ENCODE measurements at places on chromosomes 7 and 10.
A peak's percentile ranks its signal among the peaks of the same experiment; 100 is the strongest.

DNA sequence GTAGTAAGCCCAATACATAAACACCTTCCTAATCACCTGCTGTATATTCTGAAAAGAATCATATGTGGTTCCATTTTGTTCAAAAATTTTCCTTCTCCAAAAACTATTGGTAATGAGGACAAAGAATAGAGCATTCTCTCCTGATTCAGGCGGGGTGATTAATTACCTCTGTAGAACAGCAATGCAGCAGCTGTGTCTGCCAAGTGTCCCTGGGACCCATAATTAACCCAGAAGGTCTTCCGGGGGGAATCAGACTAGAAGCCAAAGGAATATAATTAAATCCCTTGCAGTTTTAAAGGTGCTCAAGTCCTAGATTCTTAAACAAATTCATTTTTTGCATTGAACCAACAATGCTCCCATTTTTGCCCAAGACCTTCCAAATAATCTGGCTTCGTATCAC lies 60.3 kb upstream of the ABLIM1 start:
- DNase-seq: no peak

GRCh38 chr10:4372601-4373000 lies 453.4 kb upstream of the AKR1E2 start:
- peak; percentile 99 for DNase-seq

- peak; percentile 31 for DNase-seq
Measured at GRCh38 chr10:112203328-112204076, 19.9 kb upstream of the GPAM start.

DNA sequence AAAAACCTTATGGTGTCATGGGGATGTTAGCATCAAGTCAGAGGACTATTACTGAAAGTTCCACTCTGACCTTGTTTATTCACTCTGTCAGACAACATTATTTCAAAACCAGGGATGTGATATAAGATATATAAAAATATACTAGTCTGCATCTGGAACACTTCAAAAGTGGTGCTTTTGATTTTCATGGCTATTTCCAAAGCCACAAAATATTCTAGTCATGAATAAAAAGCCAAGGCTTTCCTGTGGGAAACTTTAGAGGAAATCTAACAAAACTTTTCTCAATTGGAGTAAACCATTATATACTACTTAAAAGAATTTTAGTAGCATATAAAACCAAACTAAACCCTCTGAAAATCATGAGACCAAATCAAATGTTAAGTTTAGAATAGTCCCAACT lies 205.2 kb downstream of the TMEM26 start:
- no peak for DNase-seq

DNA sequence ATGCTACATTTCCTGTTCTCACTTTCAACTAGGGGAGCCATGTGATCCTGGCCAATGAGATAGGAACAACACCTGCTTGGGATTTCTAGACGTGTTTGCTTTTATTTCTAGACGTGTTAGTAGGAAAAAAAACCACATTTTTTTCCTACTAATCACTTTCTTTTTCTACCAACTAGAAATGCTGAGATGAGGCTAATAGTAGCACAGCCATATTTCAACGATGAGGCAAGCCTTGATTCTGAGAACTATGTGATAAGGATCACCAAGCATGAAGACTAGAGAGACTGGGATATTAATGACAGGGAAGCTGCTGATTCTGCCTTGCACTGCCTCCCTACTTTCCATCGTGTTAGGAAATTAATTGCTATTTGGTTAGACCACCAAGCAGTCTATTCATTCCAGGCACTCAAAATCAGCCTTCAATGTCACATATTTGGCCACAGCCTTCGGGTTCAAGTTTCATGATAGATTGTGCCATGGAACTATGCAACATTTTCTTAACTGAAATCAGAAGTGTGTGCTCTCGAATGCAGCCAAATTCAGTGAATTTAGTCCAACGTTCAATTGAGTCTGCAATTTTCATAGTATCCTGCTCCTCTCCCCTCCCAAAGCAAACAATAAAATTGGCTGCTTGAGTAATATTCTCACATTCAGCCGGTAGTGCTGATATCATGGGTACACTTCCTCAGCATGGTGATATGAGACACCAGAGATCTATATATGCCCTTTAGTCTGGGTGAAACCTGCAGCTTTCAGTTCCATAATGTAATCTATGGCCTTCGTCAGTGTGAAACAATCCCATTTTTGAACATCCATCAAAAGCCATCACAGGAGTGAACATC lies 98.1 kb downstream of the GPR37 start:
- DNase-seq: peak; percentile 5

DNA sequence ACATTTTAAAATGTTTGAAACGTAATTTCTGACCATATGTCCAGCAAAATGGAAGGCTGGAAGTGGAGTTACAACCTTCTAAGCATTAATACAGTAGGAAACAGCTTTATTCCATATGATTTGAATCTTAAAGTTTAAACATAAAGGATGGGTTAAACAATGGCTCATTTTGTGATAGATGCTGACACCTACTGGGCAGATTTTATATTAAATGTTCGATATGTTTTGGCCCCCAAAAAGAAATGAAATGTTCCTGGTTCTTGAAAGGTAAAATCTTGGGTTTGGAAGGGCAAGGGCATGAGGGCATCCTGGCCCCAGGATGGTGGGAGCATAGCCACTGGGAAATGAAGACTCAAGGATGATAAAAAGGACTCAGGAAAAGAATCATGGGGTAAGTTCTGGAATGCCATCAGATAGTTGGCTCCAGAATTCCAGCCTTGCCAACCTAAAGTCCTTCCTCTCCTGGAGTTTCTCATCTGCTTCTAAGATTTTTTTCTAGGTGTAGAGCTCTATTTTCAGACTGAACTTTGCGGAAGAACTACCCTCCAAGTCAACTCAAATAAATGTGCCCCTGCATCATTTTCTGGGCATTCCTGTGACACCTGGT lies 34.6 kb upstream of the SLC35G1 start:
- DNase-seq: peak; percentile 43

DNA sequence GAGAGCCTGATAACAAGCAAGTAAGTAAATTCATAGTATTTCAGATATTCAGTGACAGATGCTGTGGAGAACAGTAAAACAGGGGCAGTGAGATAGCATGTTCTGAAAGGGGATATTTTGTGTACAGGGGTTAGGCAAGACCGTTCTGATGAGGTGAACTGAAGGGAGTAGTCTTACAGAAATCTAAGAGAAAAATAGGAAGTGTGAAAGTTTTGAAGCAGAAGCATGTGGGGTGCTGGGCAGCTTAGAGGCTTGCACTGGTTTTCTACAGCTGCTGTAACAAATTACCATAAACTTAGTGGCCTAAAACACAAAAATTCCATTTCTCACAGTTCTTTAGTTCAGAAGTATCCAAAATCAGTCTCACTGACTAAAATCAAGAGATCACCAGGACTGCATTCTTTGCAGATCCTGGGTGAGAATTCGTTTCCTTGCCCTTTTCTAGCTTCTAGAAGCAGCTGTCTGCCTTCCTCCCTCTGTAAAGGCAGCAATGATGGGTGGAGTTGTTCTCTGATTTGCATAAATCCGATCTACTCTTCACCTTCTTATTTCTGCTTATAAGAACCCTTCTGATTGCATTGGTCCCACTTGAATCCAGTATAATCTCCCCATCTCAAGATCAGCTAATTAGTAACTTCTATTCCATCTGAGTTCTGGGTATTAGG lies 7.5 kb upstream of the KLF14 start:
- DNase-seq: no peak

- peak; percentile 9 for DNase-seq
Measured at GRCh38 chr10:18650404-18650997, 886 bp downstream of the NSUN6 start.

DNA sequence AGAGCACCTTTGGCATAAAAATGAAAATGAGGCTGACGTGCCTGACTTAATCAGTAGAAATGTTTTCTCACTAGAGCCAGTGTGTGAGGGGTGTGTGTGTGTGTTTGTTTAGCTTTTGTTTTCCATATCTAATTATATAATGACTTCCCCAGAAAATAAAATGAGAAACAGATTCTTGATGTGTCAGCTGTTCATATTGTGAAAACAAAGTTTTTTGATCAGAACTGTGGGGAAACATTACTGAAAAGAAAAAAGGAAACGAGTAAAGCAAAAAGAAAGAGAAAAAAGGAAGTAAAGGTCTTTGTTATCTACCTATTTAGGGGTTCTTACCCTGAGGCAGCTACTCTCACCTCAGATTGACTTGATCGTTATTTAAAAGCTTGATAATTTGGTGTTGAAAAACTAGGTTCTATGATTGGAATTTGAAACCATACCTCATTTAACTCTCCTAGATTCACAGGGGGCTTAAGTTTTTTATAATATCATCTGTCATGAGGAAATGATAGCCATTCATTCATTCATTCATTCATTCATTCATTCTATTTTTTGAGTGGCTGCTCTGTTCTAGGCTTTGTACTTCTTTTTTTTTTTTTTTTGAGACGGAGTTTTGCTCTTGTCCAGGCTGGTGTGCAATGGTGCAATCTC lies 58.0 kb downstream of the CREM start:
- no peak for DNase-seq

- no peak for DNase-seq
Measured at GRCh38 chr10:69505636-69506318, 54.5 kb downstream of the TSPAN15 start.

DNA sequence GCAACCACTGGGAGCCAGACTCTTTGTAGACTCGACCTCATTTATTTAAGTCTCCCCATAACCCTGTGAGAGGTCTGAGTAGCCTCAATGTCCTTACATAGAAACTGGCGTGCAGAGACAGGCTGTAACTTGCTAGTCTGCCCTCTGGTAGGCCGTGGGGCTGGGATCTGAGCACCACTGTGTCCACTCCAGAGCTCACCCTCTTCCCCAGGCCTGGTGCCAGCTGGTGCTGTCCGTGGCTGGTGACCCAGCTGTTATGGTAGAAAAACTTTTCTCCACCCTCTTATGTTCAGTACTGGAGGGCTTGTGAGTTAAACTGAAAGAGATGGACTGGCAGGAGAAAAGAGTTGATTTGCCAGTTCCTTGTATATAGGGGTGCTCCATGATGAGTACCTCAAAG lies 41.9 kb downstream of the ADAMTS14 start:
- DNase-seq: no peak

DNA sequence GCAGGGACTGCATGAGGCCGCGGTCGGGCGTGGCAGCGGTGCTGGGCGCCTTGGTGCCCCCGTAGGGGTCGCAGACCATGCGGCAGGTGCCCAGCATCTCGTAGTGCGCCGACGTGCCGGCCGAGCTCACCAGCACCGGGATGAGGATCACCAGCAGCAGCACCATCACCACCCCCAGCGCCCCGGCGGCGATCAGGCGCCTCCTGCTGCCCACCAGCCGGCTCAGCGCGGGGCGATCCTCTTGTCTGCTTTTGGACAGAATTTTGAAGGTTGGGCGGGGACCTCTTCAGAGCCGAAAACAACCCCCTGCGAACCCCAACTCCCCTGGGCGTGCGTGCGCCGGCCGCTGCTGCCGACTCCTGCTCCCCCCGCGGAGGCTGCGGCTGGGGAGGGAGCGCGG lies 779 bp downstream of the C1QL3 start:
- peak; percentile 9 for DNase-seq

DNA sequence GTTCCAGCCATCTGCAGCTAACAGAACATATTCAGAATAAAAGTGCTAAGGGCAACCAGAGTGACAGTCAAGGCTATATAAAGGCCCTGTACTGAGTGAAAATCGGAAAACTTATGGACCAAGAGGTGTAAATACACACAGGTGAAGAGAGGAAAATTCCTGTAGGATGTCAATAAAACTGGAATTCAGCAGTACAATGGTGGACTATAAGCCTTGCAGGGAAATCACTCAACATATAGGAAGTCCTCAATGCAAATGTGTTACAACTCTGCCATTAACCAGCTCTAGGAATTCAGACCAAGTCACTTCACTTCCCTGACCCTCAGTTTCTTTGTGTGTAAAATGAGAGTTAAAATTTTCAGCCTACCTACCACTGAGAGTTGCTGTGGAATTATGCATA lies 7.7 kb downstream of the USP6NL start:
- no peak for DNase-seq

GRCh38 chr7:2864204-2864985 lies 20.3 kb upstream of the GNA12 start:
- no peak for DNase-seq

DNA sequence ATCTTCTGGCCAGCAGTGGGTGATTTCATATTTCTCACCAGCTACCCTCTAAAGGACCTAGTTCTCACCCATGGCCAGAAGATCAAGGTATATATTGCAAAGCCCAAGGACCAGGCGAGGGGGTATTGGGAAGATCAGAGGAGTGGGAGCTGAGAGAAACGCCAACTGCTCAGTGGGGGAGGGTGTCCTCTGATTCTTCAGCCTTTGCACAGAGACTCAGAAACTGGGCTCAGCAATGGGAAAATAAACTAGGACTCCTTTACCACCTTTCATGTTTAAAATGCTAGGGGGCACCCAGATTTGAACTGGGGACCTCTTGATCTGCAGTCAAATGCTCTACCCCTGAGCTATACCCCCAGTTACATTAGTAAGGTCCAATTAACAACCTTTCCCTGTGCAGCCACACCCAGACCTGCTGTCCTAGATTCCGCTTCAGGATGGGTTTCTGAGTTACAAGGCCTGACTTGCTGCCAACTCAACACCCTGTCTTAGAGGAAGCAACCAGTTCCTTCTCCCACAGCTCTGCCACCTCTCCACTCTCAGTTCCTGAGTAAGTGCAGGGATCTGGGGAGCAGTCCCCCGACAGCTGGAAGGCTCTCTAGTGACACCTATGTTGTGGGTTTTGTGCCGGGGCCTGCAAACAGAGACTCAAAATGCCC lies 93.5 kb downstream of the ZNF783 start:
- no peak for DNase-seq

GRCh38 chr10:91771907-91772306 lies 26.3 kb upstream of the TNKS2 start:
- DNase-seq: no peak

DNA sequence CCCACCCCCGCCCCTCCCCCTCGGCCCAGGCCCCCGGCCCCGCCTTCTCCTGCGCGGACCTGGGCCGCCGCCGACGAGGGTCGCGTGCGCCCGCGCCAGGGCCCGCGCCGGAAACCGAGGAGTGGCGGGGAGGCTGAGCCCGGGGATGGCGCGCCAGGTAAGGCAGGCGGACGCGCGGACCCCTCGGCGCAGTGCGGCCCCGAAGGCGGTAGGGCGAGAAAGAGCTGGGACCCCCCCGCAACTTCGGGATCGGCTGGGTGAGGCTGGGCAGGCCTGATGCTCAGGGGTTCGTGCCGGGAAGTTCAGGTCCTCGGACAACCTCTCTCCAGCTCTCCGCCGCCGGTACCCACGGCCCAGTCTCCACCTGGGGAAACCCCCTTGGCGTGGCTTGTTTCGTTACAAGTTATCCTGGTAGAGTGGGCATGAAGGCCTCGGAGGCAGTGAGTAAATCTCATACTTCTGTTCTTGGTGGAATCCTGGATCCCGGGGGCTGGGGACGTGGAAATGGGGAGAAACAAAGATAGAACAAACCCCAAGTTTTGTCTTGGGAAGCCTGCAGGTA lies 58.4 kb downstream of the ZNF467 start:
- peak; percentile 12 for DNase-seq
